ENCODE measurements at places on chromosomes 1 and 21.
A peak's percentile ranks its signal among the peaks of the same experiment; 100 is the strongest.

DNA sequence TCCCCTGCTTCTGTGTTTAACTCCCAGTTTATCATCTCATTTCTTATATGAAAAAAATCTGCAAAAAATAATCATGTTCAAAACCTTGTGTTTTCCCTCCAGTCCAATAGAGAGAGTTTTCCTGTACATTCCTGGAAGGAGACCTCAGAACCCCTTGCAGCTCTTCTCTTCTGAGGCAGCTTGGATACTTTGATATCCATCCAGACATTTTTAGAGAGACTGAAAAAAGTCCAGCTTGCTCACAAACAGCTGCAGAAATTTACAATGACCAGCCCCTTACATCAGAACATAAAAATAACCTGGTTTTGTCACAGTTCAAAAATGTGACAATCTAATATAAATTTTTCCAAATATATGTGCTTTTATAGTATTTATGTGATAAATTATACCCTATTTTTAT lies 73.3 kb upstream of the C1orf115 start:
- DNase-seq, result peak; percentile 40

- DNase-seq, result peak; percentile 22
These were observed 108.9 kb downstream of the LBR start for GRCh38 chr1:225318706-225319575.

GRCh38 chr1:209643285-209644020 lies 8.8 kb downstream of the LAMB3 start:
- DNase-seq, result peak; percentile 58

GRCh38 chr21:25161571-25161970 lies 445.7 kb downstream of the MRPL39 start:
- DNase-seq, result no peak

- DNase-seq, result no peak
These were observed 375.6 kb downstream of the AMY1C start for GRCh38 chr1:104125266-104125665.

- DNase-seq, result no peak
These were observed 71.9 kb downstream of the SCCPDH start for GRCh38 chr1:246795906-246796694.

- DNase-seq, result peak; percentile 26
These were observed 50.4 kb downstream of the PGBD5 start for GRCh38 chr1:230375780-230376179.

GRCh38 chr1:233549917-233550316 lies 64.0 kb upstream of the KCNK1 start:
- DNase-seq, result no peak

DNA sequence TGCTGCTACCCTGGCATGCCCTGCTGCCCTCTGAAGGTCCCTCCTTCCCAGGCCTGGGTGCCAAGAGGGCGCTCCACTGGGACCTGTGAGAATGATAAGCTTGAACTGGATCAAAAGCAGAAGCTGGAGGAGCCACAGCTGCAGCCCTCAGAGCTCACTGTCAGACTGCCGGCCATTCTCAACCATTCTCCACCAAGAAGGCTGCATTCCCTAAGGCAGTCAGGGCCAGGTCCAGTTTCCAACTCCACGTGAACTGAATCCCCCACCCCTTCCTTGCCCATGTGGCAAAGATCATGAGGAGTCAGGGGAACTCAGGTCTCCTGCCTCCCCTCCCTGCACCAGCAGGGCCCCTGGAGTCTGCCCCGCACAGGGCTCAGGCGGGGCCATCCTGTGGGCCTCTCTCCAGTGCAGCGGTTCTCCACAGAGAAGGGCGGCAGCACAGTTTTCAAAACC lies 19.5 kb downstream of the SLC1A7 start:
- no peak for DNase-seq

DNA sequence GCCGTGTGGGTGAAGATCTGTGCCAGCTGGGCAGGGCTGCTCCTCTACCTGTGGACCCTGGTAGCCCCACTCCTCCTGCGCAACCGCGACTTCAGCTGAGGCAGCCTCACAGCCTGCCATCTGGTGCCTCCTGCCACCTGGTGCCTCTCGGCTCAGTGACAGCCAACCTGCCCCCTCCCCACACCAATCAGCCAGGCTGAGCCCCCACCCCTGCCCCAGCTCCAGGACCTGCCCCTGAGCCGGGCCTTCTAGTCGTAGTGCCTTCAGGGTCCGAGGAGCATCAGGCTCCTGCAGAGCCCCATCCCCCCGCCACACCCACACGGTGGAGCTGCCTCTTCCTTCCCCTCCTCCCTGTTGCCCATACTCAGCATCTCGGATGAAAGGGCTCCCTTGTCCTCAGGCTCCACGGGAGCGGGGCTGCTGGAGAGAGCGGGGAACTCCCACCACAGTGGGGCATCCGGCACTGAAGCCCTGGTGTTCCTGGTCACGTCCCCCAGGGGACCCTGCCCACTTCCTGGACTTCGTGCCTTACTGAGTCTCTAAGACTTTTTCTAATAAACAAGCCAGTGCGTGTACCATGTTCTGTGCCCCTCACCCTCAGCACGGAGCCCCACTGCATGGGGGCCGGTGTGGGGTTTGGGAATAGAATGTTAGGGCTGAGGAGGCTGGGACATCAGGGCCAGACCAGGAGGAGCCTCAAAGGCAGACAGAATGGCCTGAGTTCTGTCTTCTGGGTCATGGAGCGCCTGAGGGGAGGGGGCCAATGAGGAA lies 21.3 kb downstream of the SERINC2 start:
- no peak for DNase-seq

- no peak for DNase-seq
These were observed 32.3 kb downstream of the VWA5B1 start for GRCh38 chr1:20322825-20323612.

DNA sequence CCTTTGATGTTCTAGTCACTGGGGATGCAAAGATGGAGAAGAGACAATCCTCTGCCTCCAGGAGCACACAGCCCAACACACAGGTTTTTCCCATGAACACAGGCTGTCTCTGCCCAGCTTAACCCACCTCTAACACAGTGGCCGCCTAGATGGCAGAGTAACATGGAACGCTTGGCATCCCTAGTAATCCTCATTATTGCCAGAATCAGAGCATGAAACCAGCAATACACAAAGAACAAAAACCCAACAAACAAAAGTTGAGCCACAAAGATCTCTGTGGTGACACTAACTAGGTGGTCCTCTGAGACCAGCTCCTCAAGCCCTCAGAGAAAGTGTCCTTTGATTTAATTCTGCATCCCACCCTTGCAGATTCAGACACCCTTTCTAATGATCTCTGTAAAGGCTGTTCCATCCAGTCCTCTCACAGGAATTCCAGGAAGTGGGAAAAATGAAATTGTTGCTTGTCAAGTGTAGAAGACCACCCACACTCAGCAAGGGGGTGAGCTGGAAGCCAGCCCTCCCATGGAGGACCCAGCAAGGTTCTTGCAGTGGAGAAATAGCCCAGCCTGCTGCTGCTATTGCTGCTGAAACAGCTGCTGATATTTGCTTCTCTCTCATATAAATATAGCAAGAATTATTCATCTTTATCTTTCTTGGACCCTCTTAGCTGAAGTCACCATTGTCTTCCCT lies 7.4 kb upstream of the ATP2B4 start:
- no peak for DNase-seq

GRCh38 chr1:26161415-26162219 lies 2.7 kb downstream of the FAM110D start:
- DNase-seq, result no peak

- DNase-seq, result no peak
These were observed 3.3 kb downstream of the SSBP3 start for GRCh38 chr1:54402896-54403295.

DNA sequence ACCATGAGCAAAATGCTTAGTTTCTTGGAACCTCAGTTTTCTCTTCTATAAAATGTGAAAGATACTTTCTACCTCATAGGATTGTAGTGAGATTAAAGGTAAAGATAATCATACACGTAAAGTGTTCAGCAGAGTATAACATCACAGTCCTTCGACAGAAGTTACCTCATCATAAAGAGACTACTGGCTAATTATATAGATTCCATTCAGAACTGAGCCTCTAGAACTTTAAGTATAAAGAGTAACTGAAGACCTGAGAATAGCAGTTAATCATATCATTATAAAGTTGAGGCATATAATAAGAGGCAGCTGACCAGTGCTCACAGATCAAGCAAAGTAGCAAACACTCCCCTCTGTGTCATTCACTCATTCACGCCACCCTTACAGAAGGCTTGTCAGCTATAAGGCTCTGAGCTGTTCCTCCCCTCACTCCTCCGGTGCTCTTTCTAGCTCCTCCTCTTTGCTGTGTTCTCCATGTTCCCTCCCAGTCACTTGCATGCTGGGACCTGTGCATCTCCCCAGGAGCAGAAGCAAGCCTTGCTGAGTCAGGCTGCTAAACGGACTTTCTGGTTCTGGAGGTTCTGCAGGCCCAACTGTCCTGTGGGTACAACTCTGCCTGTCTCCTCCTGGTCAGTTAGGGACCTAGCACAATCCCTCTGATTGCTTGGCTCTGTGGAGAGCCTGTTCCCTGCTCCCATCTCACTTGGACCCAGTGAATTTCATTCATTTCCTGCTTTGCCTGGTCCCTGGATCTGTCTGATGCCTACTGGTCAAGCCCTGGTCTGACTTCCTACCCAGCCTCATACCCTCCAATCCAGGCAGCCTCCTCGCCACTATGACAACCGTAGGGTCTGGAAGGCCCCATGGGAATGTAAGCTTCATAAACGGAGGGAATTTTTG lies 28.3 kb upstream of the LY9 start:
- no peak for DNase-seq

GRCh38 chr1:230145505-230145899 lies 78.5 kb downstream of the GALNT2 start:
- DNase-seq, result no peak

DNA sequence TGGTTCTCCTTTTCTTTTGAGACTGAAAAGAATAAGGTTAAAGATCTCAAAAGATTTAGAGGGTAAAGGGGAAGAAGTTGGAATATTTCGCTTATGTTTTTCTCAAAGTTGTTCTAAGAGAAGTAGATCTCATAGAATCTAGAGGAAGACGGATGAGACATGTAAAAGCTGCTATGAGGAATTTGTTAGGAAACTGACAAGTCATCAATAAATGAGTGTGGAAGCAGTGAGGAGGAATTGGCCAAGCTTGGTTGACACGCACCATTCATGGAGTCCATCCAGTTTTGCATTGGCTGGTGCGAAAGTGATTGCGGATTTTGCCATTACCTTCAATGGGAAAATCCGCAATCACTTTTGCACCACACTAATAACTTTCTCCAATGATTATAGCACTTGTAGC lies 20.0 kb downstream of the SLAMF6 start:
- no peak for DNase-seq

GRCh38 chr1:221449801-221450470 lies 292.0 kb downstream of the DUSP10 start:
- no peak for DNase-seq
